ENCODE measurements at places on chromosomes 4 and X.

DNA sequence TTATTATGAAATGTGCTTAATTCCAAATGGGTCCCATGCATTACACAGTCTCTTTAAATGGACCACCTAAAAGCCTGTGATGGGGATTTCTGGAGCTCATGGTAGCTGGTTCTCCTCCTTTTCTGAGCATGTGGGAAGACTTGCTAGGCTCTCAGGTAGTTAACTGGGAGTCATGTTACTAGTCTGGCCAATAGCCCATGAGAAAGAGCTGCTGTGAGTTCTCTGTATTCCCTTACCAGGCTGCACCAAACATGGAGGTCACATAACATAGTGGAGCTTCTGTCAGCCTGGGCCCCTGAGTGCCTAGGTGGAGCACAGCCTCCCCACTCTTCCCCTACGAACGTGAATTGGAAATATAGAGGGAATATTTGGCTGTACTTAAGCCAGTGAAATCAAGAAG lies 198.4 kb downstream of the MAML3 start:
- no peak for DNase-seq

DNA sequence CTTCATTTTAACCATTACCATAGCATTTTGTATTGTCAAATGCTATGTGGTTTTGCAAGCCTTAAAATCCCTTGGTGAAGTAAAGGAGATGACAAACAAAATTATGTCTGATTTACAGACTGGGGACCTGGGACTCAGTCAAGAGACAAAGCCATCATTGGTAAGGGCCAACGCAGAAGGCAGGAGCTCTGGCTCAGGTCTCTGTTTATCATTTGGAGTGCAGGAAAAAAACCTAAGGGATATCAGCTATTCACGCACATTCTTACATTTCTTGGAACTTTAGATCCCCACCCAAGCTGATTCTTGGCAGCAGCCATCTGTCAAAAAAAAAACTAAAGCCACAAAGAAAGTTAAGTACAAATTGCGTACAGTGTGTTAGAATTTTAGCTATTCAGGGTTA lies 731.9 kb downstream of the STPG2 start:
- no peak for DNase-seq

DNA sequence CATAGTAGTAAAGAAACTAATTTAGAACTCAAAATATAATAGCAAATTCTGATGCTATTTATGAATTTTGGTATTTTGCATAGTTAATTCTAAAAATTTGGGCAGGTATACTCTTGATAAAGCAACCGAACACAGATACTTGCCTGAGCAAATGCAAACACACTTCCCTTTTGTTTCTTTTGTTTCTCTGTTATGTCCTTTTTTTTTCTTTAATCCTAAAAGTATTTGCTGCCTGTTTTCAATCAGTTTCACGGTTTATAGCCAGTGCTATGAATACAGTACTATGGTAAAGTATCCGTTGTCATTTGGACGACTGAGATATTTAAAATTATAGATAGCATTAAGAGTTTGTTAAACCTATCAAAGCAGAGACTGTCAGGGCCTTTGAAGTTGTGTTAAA lies 84.3 kb upstream of the HPRT1 start:
- no peak for DNase-seq

- peak; percentile 7 for DNase-seq
These were observed 1.8 kb downstream of the NLGN4X start for GRCh38 chrX:6226596-6227452.

DNA sequence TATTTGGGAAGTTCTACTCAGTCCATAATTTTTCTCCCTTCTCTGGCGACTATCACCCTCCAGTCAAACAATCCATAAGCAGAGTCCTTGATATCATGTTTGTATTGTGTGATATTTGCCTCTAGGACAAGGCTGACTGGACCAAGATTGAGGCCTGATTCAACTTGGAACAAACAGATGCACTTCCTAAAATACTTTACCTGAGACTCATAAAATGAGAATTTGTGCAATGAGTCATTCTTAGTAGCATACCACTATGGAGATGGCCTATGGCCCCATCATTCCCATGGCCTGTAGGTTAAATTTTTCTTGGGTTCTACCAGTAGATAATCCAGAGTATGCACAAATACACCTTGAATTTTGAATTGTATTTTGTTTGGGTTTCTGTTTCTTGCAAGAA lies 74.2 kb upstream of the DMD start:
- DNase-seq, result no peak

DNA sequence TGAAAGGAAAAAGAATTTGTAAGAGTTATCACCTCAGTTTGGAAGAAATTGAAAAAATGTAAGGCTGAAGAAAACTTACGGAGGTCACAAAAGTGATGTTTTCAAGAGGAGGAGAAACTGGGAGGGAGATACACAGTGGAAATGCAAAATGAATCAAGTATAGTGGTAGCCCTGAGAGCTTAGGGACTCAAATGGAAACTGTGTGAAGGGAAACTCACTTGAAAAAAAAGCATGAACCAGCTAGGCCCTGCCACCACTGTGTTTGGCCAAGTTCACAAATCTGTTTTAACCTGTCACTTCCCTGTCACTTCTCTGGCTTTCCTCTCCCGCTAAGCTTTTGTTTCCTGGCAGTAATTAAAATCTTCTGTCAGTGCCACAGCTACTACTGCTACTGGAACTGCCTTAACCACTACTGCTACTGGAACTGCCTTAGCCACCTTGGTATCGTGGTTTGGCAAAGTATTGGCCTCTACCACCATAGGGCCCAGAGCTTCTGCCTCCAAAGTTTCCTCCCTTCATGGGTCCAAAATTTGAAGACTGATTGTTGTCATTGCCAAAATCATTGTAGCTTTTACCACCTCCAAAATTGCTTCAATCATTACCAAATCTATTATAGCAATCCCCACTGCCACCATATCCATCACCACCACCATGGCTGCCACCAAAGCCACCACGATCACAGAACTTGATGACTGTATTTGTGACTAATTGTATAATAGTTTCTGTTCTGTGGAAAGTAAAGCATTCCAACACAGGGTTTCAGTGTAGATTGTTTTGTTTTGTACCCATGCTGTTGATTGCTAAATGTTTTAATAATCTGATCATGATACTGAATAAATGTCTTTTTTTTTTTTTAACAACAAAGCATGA lies 41.5 kb downstream of the SMARCA5 start:
- no peak for DNase-seq

GRCh38 chrX:24014388-24015018 lies 12.5 kb downstream of the KLHL15 start:
- no peak for DNase-seq

DNA sequence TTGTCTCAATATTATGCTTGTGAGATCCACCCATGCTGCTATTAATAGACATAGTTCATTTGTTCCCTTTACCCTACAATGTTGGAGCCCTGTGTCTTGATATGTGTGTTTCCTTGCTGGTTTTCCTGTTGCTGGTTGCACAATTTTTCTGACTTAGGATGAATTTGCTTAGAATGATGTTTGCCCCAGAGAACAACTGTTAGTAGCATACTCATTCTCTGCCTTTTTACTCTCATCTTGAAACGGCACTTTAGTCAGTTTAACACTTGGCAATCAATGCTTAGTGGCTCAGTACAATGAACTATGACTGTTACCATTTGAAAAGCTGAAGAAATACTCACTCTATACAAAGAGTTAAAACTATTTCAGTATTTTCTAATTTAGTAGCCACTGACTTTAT lies 158.8 kb upstream of the NDST4 start:
- DNase-seq, result no peak

DNA sequence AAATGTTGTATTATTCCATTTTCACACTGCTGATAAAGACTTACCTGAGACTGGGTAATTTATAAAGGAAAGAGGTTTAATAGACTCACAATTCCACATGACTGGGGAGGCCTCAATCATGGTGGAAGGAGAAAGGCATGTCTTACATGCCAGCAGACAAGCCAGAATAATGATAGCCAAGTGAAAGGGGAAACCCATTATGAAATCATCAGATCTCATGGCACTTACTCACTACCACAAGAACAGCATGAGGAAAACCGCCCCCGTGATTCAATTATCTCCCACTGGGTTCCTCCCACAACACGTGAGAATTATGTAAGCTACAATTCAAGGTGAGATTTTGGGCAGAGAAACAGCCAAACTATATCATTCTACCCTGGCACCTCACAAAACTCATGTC lies 2535.1 kb downstream of the ARAP2 start:
- no peak for DNase-seq

GRCh38 chr4:83725336-83726085 lies 189.6 kb downstream of the GPAT3 start:
- DNase-seq, result no peak

GRCh38 chrX:154348646-154349358 lies 25.6 kb downstream of the FLNA start:
- DNase-seq, result no peak

DNA sequence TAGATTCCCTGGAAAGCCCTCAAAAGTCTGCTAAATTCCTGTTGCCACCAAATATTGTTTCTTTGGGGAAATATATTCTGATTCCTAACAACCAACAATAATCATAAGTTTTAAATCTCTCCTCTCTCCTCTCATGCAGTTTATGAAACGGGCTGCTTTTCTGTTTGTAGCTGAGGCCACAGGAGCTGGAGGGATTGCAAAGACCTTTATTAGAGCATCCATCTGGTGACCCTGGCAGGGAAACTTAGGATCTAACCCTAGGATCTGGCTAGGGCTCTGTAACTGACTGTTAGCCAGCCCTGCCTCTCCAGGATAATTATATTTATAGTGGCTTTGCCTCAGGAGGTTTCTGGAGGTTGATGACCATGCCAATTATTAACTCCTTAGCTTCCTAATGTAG lies 56.9 kb downstream of the SMAD1 start:
- DNase-seq, result no peak

DNA sequence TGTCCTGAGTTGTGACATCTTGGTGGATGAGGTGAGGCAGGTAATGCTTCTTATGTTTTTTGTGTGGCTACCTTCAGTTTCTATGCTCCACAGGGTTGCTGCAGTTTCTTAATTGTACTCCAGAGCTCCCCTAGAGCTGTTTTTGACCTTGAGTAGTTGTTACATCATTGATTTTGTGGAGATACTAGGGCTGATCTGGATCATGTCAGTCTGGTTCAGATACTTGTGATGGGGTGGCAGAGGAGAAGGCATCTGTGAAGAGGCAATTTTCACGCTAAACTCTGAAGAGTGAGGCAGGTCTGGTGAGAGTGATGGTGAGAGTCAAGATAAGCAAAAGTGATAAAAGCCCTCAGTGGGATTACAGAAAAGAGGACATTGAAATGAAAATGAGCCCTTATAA lies 1180.2 kb downstream of the RAPGEF2 start:
- no peak for DNase-seq

DNA sequence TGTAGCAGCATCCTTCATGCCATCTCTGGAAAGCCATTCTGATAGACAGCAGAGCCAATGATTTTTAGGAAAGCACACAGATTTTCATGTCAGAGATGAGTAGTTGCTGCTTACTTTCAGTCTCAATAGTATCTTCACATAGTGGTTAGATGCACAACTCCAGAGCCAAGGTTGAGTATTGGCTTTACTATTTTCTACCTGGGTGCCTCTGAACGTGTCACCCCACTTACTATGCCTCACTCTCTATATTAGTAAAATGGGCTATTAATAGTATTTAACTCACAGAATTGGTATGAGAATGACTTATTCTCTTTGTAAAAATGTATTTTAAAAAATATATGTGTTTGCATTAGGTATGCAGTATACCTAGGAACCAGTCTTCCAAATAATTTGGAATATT lies 108.8 kb upstream of the STIM2 start:
- DNase-seq, result no peak
